CD4-positive, alpha-beta T cell (primary cell): ENCODE measurements at places on chromosomes 7 and 10. TPM values are rescaled to one million over a fixed set of nuclear protein-coding genes. Genes with fewer than 3 reads are reported as not detected.

DNA sequence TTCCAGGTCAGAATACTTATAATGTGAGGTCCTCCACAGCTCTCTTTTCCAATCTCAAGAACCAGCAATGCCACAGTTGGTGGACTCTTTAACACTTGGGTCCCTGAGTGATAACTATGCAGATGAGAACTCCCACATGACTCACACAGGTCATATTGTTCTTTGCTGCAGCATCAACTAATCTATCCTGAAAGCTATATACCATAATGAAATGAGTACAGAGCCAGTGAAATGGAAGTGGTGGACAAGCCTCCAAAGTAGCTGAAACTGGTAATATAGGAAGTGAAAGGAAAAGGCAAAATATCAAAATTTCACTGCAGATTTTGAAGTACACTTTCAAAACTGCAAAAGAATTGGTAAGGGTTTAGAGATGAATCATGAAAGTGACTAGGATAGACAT lies 45.6 kb downstream of the SORCS1 start:
- DNase-seq = no peak

GRCh38 chr7:23333671-23334246 lies 34.6 kb downstream of the MALSU1 start:
- DNase-seq = no peak

The PDK4 gene
- total RNA-seq = not detected

DNA sequence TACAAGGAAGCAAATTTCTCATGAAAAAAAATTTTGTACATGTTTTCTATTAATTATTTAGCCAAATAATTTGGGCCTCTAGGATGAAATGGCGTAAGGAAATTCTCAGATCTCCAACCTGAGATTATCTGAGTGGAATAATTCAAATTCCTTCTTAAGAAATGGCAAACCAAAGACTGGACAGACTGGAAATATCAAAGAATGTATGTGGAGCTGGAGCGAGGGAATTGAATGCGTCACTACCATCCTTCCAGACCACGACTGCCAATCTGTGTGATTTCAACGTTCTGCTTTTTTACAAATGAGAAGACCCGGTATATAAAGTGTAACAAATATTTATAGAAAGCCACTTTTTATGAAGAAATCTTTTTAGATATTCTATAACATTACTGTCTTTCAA lies 12.4 kb upstream of the BLNK start:
- DNase-seq = no peak

The SRGN gene
- 353 TPM for total RNA-seq

- DNase-seq = no peak
Measured at GRCh38 chr10:105509517-105509916, 868.4 kb downstream of the SORCS3 start.

DNA sequence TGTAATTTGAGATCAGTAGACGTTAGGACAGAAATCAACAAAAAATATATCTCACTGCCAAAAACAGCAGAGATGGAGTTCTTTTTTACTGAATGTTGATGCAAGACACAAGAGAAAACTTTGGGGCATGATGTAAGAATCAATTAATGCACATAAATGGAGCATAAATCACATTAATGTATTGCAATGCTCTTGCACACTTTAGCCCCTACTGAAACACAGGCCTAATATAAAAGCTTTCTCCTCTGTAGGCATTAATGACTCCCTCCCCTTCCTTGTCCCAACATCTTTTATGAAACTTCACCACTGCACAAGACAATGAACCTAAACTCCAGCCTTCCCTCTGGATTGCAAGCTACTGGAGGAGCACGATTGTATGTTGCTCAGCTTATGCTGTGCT lies 58.8 kb downstream of the CACNA2D1 start:
- no peak for DNase-seq

The SLC29A4 gene
- 0.39 TPM for total RNA-seq

DNA sequence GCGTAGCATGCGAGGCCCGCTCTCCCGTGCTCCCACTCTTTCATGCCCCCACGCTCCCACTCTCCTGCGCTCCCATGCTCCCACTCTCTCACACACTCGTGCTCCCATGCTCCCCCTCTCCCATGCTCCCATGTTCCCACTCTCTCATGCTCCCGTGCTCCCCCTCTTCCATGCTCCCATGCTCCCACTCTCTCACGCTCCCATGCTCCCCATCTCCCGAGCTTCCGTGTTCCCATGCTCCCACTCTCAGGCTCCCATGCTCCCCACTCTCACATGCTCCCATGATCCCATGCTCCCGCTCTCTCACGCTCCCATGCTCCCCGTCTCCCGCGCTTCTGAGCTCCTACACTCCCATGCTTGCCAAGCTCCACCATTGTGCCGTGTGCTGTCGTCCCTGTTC lies 84.4 kb upstream of the ANLN start:
- DNase-seq = no peak

The NUTM2E gene
- total RNA-seq = 0.99 TPM

The CCDC146 gene
- total RNA-seq = 10.5 TPM

DNA sequence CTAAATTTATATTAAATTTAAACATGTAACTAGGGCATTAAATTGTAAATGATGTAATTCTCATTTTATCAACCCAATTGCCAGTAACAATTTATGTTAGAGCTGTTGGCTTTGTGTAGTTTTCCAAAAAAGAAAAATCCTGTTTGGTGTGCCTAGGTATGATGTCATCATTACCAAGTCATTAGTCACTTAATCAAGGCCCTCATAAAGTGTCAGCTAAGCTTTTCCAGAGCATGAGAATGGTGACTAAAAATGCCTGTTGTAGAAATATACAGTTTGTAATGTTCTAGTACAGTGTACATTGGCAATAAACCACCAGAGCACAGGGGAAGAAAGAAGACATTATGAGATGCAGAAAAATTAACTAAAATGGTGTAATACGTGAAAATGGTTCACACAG lies 593.8 kb upstream of the ANKRD30A start:
- DNase-seq = no peak

The SMKR1 gene
- total RNA-seq = 0.49 TPM

DNA sequence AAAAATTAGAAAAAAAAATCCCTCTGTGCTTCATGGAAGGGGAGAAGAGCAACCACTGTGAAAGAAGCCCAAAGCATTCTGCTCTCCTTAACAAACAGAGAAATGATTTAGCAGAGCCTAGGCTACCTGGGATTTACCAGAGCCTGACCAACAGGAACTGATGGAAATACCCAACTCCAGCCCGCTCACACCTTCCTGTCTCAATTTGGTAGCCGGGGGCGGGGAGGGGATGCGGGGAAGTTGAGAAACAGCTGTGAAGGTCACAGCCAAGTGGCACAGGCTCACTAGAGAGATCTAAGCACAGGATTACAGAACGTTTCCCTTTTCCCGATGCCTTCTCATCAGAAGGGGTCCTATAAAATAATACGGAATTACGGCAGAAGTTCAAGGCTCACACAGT lies 17.6 kb downstream of the RSU1 start:
- DNase-seq = no peak

The VSTM4 gene
- total RNA-seq = 0.05 TPM

DNA sequence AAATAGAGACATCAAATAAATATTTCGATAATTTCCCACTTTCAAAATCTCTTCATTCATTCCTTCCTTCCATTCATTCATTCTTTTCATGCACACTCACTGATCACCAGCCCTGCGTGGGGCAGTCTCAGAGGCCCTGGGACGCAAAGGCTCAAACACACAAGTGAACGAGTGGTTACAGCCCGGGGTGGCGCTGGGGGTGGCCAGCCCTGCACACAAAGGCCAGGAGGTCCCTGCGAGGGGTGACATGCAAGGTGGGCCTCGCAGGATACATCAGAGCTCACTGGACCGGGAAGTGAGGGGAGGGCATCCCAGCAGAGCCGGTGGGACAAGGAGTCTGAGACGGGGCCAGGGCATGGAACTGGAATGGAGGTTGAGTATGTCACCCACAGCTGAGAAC lies 29.9 kb upstream of the TTYH3 start:
- DNase-seq = no peak

The TMEM178B gene
- not detected for total RNA-seq

DNA sequence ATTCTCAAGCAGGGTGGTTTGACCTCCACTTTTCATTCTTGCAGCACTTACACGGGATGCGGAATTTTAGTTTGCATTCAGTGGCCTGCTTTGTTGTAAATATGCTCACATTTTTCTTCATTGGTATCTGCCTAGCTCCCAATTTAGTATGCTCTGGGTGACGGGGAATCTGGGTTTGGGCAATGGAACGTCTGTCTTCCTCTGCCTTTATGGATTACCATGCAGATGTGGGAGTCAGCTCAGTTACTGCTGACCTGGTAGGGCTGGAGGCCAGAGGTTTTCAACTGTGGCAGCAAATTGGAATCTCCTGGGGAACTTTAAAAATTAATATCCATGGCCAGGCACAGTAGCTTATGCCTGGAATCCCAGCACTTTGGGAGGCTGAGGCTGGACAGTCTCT lies 161.6 kb downstream of the CAMK1D start:
- no peak for DNase-seq

The DNAH11 gene
- total RNA-seq = not detected

DNA sequence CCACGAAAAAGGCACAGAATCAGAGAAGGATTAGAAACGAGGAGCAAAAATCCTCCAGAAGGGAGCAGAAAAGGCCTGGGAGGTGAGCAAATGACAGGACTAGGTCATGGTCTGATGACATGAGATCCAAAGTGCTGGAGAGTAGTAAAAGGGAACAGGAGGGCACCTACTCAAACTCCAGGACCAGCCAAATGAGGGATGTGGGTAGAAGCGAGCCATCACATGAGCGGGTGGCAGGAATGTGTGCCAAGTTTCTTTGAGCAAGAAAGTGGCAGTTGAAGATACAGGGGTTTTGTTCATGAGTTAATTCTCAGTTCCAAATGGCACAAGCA lies 112.6 kb downstream of the RNF32 start:
- DNase-seq = no peak

The MSMB gene
- total RNA-seq = not detected

The CCDC172 gene
- total RNA-seq = not detected

GRCh38 chr7:28190077-28190710 lies 9.6 kb upstream of the JAZF1 start:
- no peak for DNase-seq

The CCDC3 gene
- total RNA-seq = 0.08 TPM

DNA sequence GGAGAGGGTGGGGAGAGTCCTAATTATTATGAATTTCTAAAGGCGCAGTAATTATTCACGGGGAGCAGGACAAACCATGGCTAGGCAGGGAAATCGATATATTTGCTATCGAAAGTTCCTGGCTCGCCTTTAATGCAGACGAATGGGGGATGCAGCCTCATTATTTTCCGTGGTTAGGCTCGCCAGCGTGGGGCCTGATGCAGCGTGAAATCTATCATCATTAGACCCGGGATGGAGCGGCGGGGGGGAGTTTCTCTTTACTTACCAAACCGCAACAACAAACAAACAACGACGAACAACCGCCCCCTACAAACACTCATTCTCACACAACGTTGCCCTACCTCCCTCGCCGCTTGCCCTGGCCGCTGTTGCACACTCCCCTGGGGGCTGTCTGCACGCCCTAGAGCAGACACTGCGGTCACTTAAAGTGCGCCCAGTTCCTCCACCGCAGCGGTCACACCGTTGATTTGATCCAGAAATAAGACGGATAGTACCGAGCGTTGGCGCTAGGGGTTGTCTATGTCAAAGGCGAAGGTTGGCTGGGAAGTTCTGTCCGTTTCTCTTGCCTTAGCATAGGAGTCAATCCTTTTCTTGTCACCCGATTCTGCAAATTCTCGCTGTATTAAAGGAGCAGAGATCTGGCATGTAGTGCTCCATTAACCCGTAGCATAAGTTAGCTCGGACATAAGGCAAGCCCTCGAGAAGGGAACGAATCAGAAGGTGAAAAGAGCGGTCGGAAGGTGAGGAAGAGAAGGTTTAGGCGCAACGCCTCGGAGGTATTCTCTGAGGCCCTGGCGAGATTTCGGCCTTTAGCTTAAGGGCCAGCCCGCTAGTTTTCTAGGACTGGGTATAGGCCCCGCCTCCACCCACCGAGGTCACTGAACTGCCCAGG lies 10.4 kb downstream of the NXPH1 start:
- DNase-seq = no peak

- DNase-seq = no peak
Measured at GRCh38 chr7:42192066-42192465, 44.9 kb downstream of the GLI3 start.

DNA sequence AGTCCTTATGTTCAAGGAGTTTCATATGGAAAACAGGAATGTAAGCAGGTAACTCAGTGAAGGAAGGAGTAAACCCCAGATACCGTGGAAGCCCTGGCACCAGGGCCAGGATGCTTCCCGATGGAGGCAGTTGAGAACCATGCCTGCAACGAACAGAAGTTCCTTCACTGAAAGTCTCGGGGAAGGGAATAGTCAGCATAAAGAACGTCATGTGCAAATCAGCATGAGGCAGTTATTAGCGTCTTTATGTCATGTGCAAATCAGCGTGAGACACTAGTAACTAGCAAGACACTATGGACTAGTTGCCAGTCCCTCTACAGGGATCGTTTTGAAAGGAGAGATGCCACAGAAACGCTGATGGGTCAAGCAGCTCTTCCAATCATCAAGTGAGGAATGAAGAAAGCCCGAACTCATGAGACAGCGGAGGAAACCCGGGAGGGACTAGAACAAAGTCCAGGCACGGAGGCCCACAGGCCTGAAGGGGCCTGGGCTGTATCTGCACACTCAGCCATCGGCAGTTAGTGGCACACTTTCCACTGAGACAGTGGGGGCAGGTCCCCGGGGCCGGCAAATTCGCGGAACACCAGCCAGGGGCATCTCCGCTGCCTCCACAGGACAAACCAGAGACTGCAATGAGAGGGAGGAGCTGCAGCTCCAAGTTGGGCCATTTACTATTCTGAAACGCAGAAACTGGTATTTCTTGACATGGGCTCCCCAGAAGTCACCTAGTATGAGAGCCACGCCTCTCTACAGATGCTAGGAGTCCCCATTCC lies 109.6 kb downstream of the SFMBT2 start:
- DNase-seq = no peak

GRCh38 chr7:149050941-149051340 lies 22.6 kb upstream of the PDIA4 start:
- no peak for DNase-seq

DNA sequence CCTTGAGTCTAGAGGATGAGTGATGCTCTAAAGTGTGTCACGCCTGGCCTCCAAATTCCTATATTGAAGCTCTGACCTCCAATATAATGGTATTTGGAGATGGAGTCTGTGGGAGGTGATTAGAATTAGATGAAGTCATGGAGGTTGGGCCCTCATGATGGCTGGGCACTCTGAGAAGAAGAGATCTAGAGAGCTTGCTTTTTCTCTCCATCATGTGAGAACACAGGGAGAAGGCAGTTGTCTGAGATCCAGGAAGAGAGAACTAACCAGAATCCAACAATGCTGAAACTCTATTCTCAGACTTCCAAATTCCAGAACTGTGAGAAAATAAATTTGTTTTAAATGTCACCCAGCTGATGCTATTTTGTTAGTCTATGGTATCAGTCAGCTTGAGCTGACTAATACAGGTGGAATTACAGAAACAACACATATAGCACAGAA lies 15.1 kb downstream of the RNF216 start:
- no peak for DNase-seq

GRCh38 chr7:55570218-55570873 lies 2.0 kb downstream of the VOPP1 start:
- DNase-seq = peak; percentile 40

- no peak for DNase-seq
Measured at GRCh38 chr7:15794801-15795200, 108.3 kb upstream of the MEOX2 start.
